ENCODE measurements at places on chromosomes 1 and 21.
A peak's percentile ranks its signal among the peaks of the same experiment; 100 is the strongest.

DNA sequence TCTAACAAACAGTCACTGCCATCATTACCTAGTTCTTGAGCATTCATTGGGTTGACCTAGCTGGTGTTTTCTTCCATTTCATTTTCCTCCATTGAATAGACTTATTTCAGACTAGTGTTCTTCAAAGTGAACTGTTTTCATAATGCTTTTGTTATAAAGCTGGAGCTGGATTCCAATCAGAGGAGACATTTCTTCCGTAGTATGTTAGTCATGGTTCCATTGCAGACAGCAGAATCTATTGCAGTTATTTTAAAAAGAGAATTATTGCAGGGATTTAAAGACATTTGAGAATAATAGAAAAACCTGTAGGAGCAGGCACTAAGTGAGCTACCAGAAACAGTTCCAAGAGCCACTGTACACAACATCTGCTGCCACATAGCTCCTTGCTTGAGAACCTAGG, 50.0 kb downstream of the HHAT start:
- DNase-seq: no peak

DNA sequence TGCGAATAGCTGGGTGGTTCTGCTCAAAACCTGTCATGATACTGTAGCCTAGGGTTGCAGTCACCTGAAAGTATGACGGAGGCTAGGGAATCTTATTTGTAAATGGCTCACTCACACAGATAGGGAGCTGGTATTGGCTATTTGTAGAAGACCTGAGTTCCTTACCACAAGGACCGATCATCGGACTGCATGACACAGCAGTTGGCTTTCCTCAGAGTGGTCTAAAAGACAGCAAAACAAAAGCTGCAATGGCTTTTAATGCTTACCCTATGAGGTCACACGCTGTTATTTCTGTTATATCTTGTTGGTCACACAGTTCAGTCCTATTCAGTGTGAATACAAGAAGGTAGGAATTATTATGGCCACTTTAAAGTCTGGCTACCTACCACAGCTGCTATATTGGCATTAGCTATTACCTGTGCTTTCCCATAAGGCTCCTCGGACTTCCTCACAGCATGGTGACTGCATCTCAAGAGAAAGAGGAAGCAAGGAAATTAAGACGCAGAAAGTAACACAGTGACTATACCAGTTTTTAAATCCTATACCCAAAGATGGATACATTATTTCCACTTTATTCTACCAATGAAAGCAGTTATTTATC, 68.4 kb upstream of the LRRC7 start:
- DNase-seq: no peak

DNA sequence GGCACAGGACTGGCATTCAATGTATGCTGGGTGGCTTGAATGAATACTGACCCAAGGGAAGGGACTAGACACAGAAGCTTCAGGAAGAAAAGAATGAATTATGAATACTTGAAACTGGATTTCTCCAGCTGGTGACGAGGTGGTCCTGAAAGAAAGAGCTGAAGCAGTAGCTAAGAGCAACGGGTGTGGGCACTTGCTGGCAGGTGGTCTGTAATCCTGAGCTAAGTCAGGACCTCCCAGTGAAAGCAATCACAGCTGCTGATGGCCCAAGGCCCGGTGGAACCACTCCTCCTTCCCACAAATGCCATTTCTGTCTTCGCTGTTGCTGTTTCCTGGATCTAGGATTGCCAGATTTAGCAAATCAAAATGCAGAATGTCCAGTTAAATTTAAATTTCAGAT, 47.0 kb downstream of the NEK2 start:
- DNase-seq: no peak

- DNase-seq: no peak
Observed at GRCh38 chr1:174678657-174679056, 230.9 kb downstream of the GPR52 start.

DNA sequence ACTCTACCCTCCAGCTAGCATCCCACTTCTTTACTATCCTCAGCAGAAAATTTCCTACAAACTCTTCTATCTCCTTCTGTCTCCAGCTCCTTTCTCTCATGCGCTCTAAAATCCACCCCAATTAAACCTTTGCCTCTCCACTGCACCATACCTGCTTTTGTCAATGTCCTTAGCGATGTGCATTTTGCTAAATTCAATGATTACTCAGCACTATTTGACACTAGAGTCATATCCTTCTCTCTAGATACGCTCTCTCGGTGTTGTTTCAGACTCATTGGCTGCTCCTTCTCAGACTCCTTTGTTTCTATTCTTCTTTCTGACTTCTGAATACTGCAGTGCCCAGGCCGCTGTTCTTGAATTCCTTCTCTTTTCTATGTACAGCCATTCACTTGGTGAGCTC, 144.2 kb downstream of the HLX start:
- DNase-seq: no peak

GRCh38 chr1:29934255-29934772, 698.0 kb downstream of the PTPRU start:
- DNase-seq: no peak

GRCh38 chr1:168057921-168058320, 78.8 kb downstream of the GPR161 start:
- no peak for DNase-seq

GRCh38 chr1:28887835-28888682, 26.3 kb upstream of the EPB41 start:
- no peak for DNase-seq

GRCh38 chr1:54272134-54272533, 72.2 kb downstream of the MRPL37 start:
- DNase-seq: no peak

GRCh38 chr21:42746593-42747275, 93.3 kb downstream of the PDE9A start:
- DNase-seq: peak; percentile 62

DNA sequence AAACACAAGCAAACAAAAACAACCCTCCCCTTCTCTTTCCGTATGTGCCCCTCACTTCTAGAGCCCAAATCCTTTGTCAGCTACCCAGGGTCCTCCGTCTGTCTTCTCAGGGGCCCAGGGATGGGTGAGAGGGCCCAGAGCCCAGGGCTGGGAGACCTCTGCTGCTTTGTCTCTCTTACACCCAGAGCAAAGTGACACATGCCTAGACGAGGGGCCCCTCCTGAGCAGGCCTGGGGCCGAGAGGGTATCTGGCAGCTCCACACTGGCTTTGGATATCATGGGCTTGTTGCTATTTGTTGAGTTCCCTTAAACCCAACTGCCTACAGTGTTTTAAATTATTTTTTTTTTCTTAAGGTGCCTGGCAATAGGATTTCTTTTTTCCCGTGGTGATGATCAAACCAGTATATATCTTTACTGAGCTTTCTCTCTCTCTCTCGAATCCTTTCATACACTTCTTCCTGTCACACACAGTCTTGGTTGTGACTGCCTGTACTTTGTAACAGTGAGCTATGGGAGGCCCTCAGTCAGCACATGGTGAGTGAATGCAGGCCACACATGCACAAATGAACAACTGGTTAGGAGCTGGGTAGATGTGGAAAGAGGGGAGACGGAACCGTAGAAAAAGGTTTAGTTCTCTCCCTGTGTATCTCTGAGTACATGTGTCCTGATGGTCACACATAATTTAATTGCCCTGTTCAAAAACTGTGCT, 14.5 kb downstream of the RASSF5 start:
- DNase-seq: no peak

DNA sequence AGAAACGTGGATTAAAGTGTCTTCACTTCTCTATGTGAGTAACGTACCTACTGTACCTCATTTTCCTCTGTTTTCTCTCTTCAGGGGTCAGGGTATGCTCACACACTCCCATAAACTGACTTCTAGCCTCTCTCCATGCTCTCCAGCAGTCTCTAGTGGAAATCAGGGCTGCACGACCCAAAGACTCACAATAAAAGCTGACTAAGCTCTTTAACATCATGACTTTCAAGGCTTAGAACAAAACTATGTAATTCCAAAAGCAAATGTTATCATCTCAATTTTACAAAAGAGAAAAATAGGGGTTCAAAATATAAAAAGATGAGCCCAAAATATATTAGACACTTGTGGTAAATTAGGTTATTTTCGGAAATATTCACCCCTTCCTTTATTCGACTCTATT, 62.5 kb upstream of the KRTAP11-1 start:
- DNase-seq: no peak

- DNase-seq: no peak
Observed at GRCh38 chr1:172821609-172822274, 162.8 kb downstream of the FASLG start.

GRCh38 chr1:206608108-206608698, 4.1 kb downstream of the EIF2D start:
- DNase-seq: peak; percentile 67

GRCh38 chr1:69967245-69967766, 238.1 kb downstream of the LRRC40 start:
- DNase-seq: no peak

- DNase-seq: no peak
Observed at GRCh38 chr1:238954865-238955264, 431.5 kb upstream of the CHRM3 start.

GRCh38 chr1:18130356-18130755, 22.8 kb downstream of the IGSF21 start:
- no peak for DNase-seq

- DNase-seq: no peak
Observed at GRCh38 chr1:47655521-47656300, 217.9 kb downstream of the FOXD2 start.

GRCh38 chr1:17565461-17566252, 26.2 kb downstream of the ARHGEF10L start:
- DNase-seq: no peak

DNA sequence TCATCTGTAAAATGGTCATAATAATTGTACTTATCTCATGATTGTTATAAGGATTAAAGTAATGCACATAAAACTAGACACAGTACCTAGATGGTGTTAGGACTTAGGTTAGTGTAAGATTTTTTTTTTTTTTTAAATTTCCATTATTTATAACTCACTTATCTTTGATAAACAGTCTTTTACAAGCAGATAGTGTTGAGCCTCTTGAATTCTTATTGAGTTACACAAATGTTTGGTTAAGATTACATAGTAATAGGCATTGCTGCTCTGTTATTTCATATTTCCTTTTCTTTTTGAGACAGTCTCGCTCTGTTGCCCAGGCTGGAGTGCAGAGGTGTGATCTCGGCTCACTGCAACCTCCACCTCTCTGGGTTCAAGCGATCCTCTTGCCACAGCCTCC, 15.4 kb downstream of the MRPS6 start:
- DNase-seq: no peak

- no peak for DNase-seq
Observed at GRCh38 chr1:157081707-157082106, 17.9 kb downstream of the ETV3L start.

GRCh38 chr1:66769512-66770229, 17.4 kb downstream of the DYNLT5 start:
- peak; percentile 46 for DNase-seq

DNA sequence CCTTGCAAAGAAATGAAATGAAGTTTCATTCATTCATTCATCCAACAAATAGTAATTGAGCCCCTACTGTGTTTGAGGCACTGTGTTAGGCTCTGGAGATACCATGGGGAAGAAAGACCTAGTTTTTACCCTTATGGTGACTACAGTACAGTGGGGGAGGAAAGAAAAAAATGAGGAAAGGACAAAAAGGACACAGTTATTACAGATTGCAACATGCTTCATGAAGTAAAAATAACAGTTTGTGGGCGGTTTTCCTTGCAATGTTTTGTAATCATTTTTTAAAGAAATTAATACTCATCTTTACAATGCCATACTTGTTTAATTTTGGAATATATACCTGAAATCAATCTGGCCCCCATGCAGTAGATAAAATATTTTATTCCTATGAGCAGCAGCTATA, 120.3 kb downstream of the TM2D1 start:
- no peak for DNase-seq

DNA sequence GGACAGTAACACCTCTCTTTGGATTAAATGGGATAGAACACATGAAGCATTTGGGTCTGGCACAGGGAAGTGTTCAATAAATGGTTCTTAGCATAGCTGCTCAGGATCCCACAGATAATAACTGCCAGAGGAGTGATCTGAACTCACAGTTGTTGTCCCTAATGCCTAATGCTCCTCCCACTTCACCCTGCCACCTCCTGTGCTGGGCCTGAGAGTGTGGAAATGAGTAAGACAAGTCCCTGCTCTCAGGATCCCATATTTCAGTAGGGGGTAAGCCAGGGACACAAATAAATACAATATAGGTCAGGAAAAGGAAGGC, 19.9 kb upstream of the FOXO6 start:
- DNase-seq: no peak

DNA sequence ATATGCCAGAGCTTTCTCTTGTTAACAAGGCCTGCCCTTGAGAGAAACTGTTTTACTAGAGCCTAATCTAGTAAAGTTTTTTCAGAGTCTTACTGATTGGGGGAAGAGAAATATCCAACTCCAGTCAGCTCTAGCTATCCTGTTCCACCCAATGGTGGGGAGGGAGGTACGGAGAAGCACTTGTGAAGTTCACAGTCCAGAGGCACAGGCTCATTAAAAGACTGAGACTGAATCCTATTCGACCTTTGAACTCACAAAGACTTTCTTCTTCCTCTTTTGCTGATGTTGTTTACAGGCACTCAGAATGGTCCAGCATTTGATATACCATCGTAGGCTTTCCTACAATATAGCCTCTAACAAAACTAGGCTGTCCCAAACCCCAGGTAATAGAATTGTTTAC, 15.5 kb upstream of the SFT2D2 start:
- no peak for DNase-seq

DNA sequence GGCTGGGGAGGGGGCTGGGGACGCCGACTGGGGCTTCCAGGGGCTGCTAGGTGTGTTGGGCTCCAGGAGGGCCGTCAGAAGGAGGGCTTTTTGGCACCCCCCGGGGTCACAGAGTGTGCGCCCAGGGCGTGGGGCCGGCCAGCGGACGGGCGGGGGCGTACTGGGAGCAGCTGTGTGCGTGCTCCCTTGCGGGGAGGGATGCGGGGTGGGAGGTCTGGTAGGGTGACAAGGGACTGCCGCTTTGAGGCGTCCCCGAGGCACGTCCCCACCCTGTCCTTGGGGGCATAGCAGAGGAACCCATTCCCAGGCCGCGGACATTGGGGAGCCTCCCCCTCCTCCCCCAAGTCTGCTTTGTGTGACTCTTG, 1.1 kb downstream of the FOXO6 start:
- no peak for DNase-seq

DNA sequence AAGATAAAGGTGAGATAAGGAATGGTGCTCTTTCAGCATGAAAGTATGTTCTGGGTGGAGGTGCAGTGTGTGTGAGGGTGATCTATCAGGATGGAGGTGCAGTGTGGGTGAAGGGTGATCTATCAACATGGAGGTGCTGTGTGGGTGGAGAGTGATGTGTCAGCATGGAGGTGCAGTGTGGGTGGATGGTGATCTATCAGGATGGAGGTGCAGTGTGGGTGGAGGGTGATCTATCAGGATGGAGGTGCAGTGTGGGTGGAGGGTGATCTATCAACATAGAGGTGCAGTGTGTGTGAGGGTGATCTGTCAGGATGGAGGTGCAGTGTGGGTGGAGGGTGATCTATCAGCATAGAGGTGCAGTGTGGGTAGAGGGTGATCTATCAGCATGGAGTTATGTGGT, 12.3 kb upstream of the MAP10 start:
- DNase-seq: no peak

- no peak for DNase-seq
Observed at GRCh38 chr1:110062612-110063011, 7.9 kb downstream of the ALX3 start.

- DNase-seq: no peak
Observed at GRCh38 chr1:6961905-6962477, 176.7 kb downstream of the CAMTA1 start.

- no peak for DNase-seq
Observed at GRCh38 chr1:214143006-214143992, 137.7 kb upstream of the SMYD2 start.
